ENCODE measurements at places on chromosomes 2 and 18.

GRCh38 chr18:55605733-55606338, 17.8 kb upstream of the TCF4 start:
- no peak for DNase-seq

GRCh38 chr2:205932861-205933260, 153.1 kb downstream of the INO80D start:
- no peak for DNase-seq

DNA sequence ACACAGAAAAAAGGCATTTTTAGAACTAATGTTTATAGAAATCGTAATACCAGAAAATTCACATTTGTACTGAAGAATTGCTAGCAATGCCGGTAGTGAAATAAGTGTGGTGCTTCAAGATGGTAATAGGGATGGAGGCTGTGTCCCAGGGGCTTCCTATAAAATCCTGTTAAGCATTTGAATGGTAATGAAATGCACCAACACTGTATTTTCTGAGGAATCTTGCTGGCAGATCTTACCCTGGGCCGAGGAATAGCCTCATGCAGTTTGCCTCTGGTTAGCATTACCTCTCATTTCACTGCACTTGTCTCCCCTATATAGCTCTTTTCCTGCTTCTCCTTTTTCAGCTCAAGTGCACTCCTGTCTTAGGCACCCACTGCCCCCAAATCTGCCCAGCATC, 501.6 kb upstream of the NRP2 start:
- DNase-seq: no peak

DNA sequence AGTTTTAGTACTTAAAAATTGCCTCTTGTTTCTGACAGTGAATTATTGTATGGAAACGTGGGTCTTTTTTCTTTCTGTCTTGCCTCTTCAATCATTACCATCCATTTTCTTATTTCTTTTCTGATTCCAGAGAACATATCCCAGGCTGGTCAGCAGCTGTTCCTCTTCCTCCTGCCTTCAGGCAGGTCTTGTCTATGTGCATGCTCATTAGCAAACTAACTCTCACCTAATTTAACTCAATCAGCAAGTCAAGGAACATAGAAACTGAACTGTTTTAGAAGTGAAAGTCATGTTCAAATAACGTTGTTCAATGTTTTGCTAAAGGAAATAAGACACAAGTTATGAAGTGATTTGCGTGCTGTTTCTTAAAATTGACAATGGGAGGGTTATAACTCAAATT, 241.5 kb downstream of the PTGR3 start:
- DNase-seq: no peak

DNA sequence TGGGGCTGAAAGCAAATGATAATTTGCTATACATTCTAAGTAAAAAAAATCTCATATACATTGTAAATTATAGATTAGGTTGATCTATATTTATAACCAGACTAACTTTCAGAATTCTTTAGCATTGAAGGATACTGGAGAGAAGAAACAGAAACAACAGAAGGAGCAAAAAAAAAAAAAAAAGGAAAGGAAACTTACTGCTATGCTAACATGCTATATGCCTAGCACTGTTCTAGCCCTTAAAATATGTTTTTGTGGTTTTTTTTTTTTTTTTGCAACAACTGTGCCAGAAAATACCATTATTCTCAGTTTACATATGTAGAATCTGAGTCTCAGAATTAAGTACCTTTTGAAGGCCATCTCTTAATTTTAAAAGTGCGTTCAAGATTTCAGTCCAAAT, 204.9 kb upstream of the MC4R start:
- no peak for DNase-seq

- no peak for DNase-seq
Measured at GRCh38 chr18:63137999-63138435, 181.6 kb downstream of the BCL2 start.
